ENCODE measurements at places on chromosomes 5 and 9.
A peak's percentile ranks its signal among the peaks of the same experiment; 100 is the strongest.

GRCh38 chr5:116502138-116502537 lies 72.5 kb downstream of the SEMA6A start:
- no peak for ATAC-seq

GRCh38 chr5:139271201-139272027 lies 22.1 kb upstream of the MATR3 start:
- no peak for ATAC-seq

DNA sequence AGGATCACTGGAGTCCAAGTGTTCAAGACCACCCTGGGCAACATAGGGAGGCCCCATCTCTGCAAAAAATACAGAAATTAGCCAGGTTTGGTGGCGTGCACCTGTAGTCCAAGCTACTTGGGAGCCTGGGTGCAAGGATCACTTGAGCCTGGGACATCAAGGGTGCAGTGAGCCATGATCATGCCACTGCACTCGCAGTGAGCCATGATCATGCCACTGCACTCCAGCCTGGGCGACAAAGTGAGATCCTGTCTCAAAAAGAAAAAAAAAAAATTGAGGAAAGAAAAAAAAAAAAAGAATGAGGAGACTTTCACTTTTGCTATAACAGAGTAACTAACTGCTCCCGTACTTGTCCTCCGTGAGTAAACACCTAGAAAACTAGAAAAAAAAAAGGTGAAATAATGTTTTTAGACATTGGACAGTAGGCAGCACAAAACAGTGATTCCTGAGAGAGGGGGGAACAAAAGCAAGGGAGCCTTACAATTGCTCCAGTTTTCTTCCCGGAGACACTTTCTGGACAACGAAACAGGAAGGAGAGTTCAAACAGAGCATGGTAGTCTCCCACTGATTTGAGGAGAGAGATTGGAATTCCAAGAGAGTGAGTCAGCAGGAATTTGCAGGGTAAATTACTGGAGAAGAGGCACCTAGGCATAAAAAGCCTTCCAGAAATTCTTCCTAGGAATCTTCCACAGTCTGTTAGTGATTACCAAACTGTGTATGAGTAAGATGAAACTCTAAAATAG lies 6.9 kb upstream of the ZBTB5 start:
- ATAC-seq = peak; percentile 52

DNA sequence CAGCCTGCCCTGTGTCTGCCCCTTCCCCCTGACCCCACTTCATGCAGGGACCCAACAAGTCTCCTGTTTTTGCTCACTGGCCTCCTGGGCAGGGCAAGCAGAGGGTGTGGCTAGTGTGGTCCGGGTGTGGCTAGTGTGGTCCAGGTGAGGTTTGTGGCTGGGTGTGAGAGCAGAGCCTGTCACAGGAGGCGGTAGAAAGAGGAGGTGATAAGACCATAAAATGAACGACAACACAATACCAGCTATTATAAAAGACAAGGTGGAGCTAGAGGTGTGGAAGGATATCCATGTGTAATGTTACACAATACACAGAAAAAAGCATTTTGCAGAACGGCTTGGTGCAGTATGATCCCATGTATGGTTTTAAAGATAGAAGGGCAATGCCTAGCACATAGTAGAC lies 23.3 kb downstream of the SPRY4 start:
- no peak for ATAC-seq

DNA sequence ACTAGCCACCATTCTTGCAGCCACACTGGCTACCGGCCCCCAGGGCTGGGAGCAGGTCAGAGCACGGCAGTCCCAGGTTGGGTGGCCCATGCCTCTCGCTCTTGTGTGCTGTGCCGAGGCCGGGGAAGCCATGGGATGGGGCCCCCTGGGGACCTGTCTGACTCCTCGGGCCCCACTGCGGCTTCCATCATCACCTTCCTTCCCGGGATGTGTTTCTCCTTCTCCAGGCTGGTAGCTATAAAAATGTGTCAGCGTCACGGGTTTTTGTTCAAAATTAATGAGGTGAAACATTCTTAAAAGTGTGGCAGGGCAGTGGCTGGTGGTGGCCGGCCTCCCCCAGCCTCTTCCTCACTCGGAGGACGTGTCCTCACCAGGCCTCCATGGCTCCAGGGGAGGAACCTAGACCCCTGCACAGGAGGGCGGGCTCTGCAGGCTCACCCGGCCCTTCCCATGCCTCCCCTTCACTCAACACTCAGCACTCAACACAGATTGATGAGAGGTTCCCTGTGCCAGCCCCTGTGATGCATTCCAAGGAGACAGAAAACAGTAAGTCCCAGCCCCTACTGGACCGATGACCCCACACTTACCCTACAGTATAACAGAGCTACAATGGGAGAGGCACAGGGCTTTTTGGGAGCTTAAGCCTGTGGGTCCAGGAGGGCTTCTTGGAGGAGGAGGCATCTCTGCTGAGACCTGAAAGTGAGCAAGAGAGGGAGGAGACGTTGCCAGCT lies 43.2 kb downstream of the PTGES start:
- ATAC-seq = no peak

DNA sequence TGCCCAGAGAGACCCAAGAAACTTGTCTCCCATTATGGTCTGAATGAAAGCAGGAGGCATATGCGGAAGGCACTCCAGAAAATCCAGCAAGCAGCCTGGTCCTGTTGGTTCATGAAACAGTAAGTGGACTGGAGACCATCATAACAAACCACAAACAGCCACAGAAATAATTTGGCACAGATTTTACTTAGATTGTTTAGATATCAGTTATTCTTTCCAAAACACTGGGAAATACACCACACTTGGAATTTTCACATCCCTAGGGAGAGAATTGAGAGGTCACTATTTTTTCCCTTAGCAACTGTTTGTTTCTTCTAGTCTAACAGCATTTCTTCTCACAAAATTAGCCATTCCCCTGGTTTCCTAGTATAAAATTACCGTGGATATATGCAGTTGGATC lies 300.8 kb downstream of the OSTF1 start:
- no peak for ATAC-seq
